Sigmoid colon (tissue), 7 donors: ENCODE measurements at places on chromosomes 1 and 21. TPM values are rescaled to one million over a fixed set of nuclear protein-coding genes. Genes with fewer than 3 reads are reported as not detected.

GRCh38 chr1:75492011-75492410 lies 118.9 kb downstream of the SLC44A5 start:
- DNase-seq: no peak

GRCh38 chr1:203842559-203842876 lies 18.9 kb upstream of the SNRPE start:
- no peak for DNase-seq

GRCh38 chr1:17664322-17664721 lies 90.8 kb upstream of the ACTL8 start:
- no peak for DNase-seq

GRCh38 chr1:27335506-27336422 lies 6.1 kb upstream of the SYTL1 start:
- DNase-seq: no peak

DNA sequence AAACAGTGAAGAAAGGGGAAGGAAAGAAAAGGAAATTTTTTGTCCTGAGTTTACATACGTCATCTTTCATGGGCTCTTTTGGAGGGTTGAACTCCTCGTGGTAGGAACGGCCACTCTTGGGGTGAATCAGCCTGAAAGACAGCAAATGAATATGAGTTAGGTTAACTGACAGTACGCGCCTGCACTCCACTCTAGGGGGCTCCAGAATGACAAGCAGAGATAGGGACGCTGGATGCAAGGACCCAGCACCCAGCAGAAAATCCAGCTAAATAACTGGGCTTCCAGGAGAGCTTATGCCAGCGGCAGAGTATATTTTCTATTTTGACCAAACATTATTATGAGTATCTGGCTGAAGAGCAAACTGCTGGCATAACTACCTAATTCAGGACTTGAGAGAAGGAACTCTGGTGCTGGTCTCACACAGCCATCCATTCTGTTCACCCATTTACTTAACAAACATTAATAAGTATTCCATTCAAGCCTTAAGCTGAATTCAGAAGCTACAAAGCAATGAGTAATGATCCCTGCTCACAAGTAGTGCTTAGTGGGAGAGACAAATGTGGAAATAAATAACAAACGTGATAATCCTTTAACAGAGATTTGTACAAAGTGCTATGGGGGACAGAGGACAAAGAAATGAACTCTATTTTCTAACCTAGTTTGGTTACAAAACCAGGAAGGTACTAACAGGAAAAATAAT lies 22.1 kb downstream of the AK2 start:
- DNase-seq: peak; percentile 21

GRCh38 chr1:2948751-2949680 lies 72.3 kb upstream of the ACTRT2 start:
- DNase-seq: peak; percentile 42

DNA sequence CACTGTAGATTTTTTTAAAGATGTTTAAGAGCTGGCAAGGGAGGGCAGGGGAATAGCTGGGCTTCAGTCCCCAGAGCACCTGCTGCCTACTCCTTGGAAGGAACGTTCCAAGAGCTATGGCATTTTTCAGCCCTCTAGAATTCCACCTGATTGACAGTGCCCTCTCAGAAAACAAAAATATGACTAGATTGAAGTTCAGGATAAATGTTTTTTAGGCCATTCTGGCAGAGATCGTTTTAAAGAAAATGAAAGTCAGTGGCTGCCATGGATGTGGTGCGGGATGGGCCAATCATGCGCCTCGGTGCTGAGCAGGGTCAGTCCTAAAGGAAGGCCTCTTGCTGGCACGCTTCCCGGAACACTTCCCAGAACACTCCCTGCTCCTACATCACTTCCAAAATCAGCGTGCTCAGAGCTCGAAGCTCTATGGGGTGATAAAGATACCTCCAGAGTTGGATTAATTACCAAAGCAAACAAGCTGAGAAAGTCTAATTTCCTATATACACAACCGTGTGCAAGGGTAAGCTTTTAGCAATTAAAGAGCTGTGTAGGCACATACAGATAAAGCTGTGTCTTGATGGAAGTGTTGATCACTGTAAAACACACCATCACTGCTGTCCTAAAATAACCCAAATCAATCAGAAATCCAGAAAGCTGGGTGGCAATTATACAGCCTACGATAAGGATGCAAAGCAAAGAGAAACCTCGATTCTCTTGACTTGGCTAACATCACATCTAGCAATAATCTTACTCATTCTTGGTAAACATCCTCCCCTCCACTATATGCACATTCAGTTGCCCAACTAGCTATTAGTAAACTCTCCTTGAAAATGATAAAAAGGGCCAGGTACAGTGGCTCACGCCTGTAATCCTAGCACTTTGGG lies 34.6 kb downstream of the TGFBR3 start:
- DNase-seq: peak; percentile 98

GRCh38 chr21:44947930-44948331 lies 8.1 kb downstream of the SLX9 start:
- DNase-seq: peak; percentile 72

DNA sequence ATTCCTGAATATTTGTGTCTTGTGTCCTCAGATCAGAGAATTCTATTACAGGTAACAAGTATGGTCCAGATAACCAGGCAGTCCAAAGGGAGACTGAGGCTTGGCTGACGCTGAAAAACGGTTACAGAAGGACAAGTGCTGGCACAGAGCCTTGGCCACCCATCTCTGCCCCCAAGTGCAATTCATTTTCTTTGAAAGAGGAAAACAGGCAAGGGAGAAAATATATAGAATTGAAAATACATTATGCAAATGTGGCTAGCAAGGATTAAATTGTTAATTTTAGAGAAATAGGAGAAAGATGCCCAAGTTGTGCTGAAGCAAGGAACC lies 1.2 kb downstream of the SORT1 start:
- DNase-seq: no peak

GRCh38 chr1:172977296-172978017 lies 73.3 kb downstream of the TNFSF18 start:
- no peak for DNase-seq

DNA sequence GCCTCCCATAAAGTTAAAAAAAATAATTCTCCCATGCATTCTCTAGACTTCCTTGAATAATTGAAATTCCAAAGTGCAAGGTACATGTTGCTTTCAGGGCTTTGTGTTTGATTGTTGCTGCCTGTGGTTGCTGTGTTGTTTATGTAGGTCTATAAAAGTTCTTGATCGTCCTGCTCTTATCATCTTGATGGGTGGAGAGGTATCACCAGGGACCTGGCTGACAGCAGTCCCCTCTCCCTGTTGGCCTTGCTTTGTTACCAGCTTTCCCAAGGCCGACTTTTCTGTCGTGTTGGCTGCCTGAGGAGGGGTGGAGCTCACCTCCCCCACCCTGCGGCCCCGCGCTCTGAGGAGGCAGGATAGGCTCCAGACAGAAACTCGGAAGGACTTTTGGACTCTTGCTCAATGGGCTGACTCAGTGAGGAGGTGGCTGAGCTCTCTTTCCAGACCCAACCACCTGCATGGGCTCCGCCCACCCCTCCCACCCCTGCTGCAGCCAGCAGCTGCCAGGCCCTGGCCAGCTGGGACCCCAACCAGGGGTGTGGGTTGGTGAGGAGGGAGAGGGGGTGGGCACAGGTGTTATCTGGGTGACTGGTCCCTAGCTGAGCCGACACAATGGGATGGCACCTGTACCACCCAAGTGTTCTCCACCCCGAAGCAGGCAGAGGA lies 2.0 kb downstream of the INAVA start:
- DNase-seq: no peak

DNA sequence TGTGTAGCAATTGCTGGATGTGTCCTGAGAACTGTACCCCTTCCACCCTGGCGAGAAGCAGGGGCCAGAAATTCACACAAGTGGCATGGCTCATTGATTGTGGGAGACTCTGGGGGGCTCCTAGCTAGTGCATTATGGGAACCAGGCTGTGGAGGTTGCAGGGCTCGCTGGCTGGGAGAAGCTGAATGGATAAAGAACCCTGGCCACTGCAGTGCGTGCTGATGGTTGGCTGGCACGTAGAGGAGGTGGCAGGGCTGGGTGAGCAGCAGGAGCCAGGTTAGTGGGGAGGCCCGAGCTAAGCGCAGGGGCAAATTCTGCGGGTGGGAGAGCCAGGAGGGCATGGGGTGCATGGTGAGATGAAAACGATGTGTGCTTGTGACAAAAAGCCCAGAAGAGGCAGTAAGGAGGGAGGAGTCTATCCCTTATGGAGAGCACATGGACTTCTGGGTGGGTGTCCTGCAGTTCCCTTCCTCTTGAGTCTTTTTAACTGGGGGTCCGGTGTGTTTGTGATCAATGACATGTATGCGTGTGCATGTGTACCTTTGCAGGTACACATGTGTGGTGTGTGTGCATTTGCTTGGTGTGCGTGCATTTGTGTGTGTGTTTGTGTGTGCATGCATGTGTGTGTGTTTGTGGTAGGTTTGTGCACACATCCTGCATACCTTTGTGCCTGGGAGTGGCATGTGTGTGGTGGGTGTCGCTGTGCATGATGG lies 3.6 kb downstream of the GUK1 start:
- DNase-seq: peak; percentile 61

The OR2M3 gene
- not detected for total RNA-seq

The OR2T2 gene
- total RNA-seq: not detected

The SLC44A3 gene
- total RNA-seq: 4.7 TPM

The GOLT1A gene
- not detected for total RNA-seq

The EPHA2 gene
- 4.8 TPM for total RNA-seq
